ENCODE measurements at places on chromosomes 1 and 21.

DNA sequence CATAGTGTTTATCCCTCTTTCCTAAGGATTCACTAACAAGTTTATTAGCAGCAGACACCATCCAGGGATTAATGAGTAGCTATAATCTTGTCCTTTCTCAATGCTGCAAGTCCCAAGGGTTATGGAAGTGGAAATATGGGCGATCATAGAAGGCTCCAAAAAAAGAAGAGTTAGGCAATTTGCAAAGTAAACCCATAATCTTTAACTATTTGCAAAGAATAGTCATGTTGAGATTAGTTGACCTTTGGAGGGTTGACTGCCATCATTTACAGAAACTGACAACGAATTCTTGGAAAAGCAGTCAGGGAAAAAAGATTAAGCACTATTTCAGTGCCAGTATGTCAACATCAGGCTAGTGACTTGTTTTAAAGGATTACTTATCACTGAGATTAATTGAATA, 169.9 kb downstream of the KCNT2 start:
- no peak for DNase-seq

DNA sequence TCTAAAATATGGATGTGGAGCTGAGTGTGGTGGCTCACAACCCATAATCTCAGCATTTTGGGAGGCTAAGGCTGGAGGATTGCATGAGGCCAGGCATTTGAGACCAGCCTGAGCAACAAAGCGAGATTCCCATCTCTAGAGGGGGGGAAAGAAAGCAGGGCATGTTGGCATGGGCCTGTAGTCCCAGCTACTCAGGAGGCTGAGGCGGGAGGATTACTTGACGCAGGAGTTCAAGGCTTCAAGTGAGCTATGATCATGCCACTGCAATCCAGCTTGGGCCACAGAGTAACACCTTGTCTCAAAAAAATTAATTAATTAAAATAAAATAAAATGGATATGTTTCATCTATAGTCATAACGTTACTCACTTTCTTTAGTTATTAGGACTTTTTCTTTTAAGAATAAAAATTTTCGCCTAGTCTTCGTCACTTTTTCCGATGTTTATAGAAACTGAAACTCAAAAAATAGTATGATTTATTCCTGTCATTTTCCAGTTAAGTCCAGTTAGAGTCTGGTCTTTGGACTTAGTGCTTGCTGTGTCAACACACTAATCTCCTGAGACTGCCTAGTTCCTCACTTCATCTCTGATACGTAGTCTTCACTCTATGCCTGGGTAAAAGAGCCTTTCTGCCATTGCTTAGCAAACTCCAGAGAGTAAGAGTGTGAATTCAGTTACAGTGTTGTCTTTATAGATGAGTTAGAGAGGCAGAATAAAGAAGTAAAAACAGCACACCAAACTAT, 28.0 kb downstream of the IARS2 start:
- DNase-seq, result no peak

GRCh38 chr1:212447478-212447877, 14.8 kb downstream of the NENF start:
- no peak for DNase-seq

DNA sequence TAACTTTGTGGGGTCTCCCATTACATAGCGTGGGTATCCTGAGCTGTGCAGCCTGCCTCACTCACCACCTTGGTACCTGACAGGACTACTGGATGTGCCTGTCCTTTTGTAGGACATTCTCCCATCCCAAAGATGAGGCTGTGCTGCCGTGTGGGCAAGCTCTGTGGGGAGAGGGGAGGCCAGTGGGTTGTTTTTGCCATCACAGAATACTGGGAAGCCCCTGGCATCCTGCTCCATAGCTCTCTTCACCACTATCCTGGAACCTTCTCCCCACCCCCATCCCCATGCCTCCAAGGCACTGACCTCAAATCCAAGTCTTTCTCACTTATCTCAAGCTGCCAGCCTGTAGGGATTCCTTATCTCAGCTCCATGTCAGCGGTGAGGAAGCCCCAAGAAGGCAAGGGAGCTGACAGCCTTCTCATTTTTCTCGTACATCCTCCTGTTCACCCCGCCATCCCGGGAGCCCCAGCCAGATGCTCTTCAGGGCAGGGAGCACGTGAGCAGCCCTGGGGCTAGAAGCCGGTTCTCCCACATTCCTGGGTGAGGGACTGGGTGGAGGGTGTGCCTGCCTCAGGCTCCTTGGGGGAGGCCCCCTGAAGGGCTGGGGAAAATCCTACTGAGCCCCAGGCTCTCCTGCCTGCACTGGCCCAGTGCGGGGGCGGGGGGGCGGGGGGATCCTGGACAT, 2.4 kb upstream of the ELF3 start:
- no peak for DNase-seq

GRCh38 chr1:183891158-183891856, 86.4 kb downstream of the RGL1 start:
- no peak for DNase-seq

GRCh38 chr1:202009326-202010179, 834 bp upstream of the ELF3 start:
- peak; percentile 8 for DNase-seq

DNA sequence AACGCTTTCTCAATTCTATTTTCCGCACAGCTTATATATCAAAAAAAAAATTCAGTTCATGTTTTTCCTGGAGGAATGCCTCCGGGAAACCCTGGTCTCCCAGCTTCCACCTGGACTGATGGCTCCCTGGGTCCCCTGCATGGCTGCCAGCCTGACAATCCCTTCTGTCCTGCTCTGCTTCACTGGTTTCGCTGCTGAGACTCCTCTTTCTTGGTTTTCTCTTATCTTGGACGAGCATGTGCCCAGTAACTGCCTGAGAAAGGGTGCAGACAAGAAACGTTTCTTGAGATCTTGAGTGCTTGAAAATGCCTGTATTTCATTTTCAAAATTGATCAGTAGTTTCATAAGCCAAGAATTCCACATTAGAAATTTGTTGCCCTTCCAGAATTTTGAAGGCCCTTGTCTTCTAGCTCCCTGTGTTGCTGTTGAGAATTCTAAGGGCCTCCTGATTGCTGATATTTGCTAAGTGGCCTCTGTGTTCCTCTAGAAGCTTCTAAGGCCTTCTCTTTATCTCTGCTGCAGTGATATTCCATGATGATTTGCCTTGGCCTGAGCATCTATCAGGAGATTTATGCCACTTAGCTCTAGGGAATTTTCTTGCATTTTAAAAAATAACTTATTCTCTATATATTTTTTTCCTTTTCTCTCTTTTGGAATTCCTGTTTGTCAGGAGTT, 44.7 kb downstream of the ETS2 start:
- DNase-seq, result no peak

DNA sequence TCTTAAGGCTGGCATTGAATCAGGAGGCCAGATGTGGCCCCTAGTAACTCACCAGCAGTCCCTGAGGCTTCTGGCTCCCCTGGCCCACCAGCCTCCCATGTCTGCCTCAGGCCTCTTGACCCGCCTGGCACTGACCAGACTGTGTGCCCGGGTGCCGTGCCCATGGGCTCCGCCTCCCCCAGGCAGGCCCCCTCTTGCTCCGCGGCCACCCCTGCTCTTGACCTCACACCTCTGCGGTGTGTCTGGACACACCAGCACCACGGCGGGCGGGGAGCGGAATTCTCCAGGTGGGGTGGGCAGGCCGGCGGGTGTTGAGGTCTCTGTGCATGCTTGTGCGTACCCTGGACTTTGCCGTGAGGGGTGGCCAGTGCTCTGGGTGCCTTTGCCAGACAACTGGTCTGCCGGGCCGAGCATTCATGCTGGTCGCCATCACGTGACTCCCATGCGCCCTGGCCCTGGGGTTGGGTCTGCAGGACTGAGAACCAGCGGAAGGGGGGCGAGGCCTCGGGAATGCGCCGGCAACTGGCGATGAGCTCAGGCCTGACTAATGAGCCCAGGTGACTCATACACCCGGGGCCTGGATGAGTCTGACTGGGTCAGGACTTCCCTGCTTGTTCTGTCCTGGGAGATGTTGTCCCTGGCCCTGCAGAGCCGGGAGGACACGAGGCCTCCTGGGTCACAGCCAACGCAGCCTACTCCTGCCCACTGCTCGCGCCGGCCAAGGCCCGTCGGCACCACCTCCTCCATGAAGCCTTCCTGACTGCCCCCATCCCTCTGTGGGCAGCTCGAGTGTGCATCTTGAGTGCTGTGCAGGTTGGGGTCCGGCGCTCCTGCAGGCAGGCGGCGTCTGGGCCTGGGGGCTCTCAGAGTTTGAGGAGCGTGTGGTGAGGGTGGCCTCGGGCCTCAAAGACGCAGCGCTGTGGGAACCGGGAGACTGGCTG, 22.6 kb downstream of the COL18A1 start:
- DNase-seq, result no peak
